Naive thymus-derived CD4-positive, alpha-beta T cell (primary cell): ENCODE measurements at places on chromosomes 5 and 9. TPM values are rescaled to one million over a fixed set of nuclear protein-coding genes. Genes with fewer than 3 reads are reported as not detected.

Gene RBM22
- 97.6 TPM for total RNA-seq

Gene PCDHA12
- total RNA-seq, result not detected

DNA sequence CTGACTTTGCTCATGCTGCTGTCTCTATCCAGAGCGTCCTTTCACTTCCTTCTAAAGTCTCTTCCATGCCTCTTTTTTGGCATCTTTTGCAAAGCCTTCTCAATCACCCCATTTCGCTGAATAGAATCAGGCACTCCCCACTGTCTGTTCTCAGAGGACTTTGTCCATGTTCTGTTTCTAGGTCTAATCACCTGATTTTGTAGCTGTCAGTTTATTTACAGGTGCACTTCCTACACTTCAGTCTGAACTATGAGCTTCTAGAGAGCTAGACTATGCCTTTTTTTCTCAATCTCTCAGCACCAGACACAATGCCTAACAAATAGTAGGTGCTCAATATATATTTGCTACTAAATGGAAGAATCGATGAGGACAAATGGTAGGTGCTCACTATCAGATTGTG is 29.9 kb downstream of the TLR4 start:
- DNase-seq, result no peak

DNA sequence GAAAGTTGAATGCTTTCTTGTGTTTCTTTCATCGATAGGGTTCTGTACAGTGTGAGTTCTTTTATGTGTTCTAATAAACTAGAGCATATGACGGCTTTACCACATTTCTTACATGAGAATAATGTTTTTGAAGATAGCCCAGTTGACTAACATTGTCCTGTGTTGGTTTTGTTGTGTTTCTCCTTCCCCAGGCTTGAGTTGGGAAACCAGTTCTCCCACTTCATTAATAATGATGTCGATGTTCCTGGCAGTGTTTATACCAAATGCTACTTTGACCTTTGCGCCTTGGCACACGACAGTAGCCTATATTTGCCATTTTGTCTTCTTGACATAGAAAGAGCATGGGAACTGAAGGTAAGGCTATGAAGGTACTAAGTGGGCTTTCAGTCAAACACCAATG is 14.4 kb upstream of the ZNF782 start:
- DNase-seq, result no peak

- no peak for DNase-seq
Observed at GRCh38 chr5:135179308-135179980, 145.4 kb upstream of the PITX1 start.

GRCh38 chr5:129356846-129357245 is 103.3 kb upstream of the ADAMTS19 start:
- DNase-seq, result no peak

DNA sequence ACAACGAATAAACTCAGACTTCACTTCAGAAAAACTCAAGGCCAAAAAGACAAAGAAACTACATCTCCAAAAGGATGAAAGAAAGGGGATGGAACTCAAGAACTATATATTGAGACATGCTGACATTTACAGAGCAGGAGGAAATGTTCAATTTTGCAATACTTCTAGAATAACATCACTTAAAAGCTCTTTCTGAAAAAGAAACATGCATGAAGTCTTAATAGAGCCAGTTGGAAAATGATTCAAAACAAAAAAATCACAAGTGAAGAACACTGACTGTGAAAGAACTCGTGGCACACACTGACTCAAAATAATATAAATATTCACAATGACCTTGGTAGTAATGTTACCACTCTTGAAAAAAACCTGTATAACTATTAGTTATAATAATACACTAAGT is 267.8 kb upstream of the NREP start:
- DNase-seq, result no peak

DNA sequence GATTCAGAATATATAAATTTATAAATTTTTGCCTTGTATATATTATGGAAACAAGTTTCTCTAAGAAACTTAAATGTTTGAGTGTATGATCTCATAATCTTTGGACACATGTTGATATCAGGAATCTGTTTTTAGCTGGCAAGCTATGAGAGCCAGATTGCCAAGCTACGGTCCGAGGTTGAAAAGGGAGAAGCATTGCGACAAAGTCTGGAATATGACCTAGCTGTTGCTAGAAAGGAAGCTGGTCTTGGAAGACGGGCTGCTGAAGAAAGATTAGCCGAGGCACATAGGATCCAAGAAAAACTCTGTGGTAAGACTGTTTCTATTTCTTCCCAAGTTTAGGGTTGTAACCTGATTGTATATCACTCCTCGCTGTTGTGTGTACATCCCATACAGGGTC is 25.9 kb downstream of the CCDC171 start:
- no peak for DNase-seq

Gene PHF24
- not detected for total RNA-seq

GRCh38 chr9:7510199-7510598 is 289.4 kb downstream of the DMAC1 start:
- DNase-seq, result no peak

- no peak for DNase-seq
Observed at GRCh38 chr9:89342948-89343347, 24.6 kb downstream of the SECISBP2 start.

- DNase-seq, result no peak
Observed at GRCh38 chr9:127878652-127879390, 1.3 kb upstream of the AK1 start.

- no peak for DNase-seq
Observed at GRCh38 chr5:176771102-176771845, 39.1 kb upstream of the UNC5A start.

- DNase-seq, result no peak
Observed at GRCh38 chr9:20087481-20087880, 298.6 kb upstream of the SLC24A2 start.
